ENCODE measurements at places on chromosomes 1 and 21. TPM values are rescaled to one million over a fixed set of nuclear protein-coding genes. Genes with fewer than 3 reads are reported as not detected.

GRCh38 chr1:41399145-41399795 lies 38.0 kb downstream of the FOXO6 start:
- DNase-seq: no peak

- no peak for DNase-seq
Measured at GRCh38 chr1:116586741-116587143, 15.9 kb upstream of the CD58 start.

DNA sequence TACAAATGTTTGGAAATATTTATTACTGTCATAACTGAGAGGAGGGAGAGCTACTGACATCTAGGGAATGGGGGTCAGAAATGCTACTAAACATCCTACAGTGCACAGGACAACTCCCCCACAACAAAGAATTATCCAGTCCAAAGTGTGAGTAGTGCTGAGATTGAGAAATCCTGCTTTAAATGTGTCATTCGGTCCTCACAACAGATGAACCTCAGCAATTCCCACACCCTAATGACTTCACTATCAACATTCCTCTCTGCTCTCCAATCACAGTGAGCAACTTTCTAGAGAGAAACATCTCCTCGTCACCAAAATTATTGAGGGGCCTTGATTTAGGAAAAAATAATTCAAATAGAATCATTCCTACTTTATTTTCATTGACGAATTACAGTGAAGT lies 18.0 kb downstream of the OMA1 start:
- DNase-seq: no peak

GRCh38 chr1:185467122-185467521 lies 150.1 kb upstream of the IVNS1ABP start:
- no peak for DNase-seq

- DNase-seq: no peak
Measured at GRCh38 chr1:75471252-75471651, 139.7 kb downstream of the SLC44A5 start.

GRCh38 chr21:18488252-18488651 lies 84.7 kb upstream of the TMPRSS15 start:
- DNase-seq: no peak

DNA sequence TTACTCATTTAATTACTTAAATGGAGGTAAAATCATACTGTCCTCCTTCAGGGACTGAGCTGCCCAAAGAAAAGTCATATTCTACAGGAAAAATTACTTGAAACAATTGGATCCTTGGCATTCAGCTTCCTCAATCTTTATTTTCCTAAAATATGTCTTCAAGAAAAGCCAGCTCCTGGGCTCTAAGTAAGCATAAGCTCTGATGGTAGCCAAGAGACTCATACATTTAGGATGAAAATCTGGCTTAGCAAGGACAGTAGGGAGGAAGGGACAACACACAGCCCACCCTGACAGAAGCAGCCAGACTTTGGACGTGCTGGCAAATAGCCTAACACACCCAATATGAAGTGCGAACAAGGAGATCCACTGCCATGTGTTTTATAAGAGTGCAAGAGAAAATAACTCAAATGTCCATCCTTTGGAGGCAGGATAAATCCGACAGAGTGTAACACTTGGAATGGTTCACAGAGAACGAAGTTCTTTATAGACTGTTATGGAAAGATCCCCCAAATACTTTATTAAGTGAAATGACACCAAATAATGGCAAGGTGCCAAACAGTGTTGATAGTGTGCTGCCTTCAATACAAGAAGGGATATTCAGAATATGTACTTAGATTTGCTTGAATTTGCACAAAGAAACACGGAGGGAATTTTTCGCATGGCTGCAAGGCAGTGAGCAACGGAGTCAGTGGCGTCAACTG lies 14.1 kb downstream of the CAPN8 start:
- no peak for DNase-seq

- no peak for DNase-seq
Measured at GRCh38 chr1:228837817-228838716, 102.8 kb downstream of the RHOU start.

- DNase-seq: no peak
Measured at GRCh38 chr1:200046115-200046514, 18.6 kb downstream of the NR5A2 start.

Gene AADACL4
- not detected for polyA plus RNA-seq

Gene RIPK4
- polyA plus RNA-seq: not detected

Gene MNDA
- 0.59 TPM for polyA plus RNA-seq

Gene FMO3
- polyA plus RNA-seq: not detected

Gene CTSS
- 151 TPM for polyA plus RNA-seq
